ENCODE measurements at places on chromosomes 3 and 15.

- DNase-seq, result peak; percentile 36
- no peaks in the 10 kb centered on the region for H3K27me3 ChIP-seq
- H3K4me1 ChIP-seq, result no peaks in the 10 kb centered on the region
- H3K27ac ChIP-seq, result no peak overlapping the region
- H3K36me3 ChIP-seq, result no peaks in the 10 kb centered on the region
These were observed 104.9 kb upstream of the ASB14 start for GRCh38 chr3:57397175-57398026.

DNA sequence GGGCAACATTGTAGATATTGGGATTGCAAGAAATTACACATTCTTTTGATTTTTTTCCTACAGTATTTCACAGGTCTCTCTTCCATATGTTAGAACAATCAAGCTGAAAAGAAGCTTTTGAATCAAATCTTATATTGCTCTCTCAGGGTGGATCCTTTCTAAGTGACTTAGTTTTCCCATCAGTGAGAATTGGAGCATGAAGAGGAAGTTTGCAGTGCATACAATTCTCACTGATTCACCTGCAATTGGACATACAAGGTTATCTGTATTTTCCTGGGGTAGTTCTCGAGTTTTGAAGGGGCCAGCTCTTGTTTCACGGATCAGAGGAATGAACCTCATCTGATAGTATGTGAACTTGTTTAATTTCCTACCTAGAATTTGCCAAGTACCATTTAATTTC, 150.8 kb downstream of the PEX5L start:
- H3K36me3 ChIP-seq, result no peaks in the 10 kb centered on the region
- no peak for DNase-seq
- H3K4me1 ChIP-seq, result no peaks in the 10 kb centered on the region
- H3K4me3 ChIP-seq, result no peak overlapping the region
- no peaks in the 10 kb centered on the region for H3K27me3 ChIP-seq
- no peak overlapping the region for H3K27ac ChIP-seq

DNA sequence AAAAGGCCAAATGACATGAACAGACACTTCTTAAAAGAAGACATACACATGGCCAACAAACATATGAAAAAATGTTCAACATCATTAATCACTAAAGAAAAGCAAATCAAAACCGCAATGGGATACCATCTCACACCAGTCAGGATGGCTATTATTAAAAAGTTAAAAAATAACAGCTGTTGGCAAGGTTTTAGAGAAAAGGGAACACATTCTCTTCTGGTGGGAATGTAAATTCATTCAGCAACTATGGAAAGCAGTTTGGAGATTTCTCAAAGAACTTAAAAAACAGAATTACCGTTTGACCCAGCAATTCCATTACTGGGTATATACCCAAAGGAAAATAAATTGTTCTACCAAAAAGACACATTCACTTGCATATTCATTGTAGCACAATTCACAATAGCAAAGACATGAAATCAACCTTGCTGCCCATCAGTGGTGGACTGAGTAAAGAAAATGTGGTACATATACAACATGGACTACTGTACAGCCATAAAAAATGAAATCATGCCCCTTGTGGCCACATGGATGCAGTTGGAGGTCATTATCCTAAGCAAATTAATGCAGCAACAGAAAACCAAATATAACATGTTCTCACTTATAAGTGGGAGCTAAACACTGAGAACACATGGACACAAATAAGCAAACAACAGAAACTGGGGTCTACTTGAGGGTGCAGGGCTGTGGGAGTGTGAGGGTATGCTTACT, 190.7 kb upstream of the MCTP2 start:
- no peaks in the 10 kb centered on the region for H3K27me3 ChIP-seq
- no peaks in the 10 kb centered on the region for H3K4me1 ChIP-seq
- H3K36me3 ChIP-seq, result no peaks in the 10 kb centered on the region
- no peak overlapping the region for H3K4me3 ChIP-seq

DNA sequence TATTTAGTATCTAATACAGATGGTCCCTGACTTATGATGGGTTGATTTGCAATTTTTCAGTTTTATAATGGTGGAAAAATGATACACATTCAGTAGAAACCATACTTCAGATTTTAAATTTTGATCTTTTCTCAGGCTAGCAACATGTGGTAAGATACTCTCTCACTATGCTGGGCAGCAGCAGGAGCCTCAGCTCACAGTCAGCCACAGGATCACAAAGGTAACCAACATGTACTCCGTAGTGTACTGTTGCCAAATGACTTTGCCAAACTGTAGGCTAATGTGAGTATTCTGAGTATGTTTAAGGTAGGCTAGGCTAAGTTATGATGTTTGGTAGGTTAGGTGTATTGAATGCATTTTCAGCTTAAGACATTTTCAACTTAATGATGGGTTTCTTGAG, 498.6 kb upstream of the DPPA4 start:
- no peak overlapping the region for H3K4me3 ChIP-seq
- H3K36me3 ChIP-seq, result no peaks in the 10 kb centered on the region
- no peaks in the 10 kb centered on the region for H3K4me1 ChIP-seq
- no peaks in the 10 kb centered on the region for H3K27me3 ChIP-seq

- H3K4me3 ChIP-seq, result no peak overlapping the region
- H3K36me3 ChIP-seq, result no peaks in the 10 kb centered on the region
- H3K4me1 ChIP-seq, result no peaks in the 10 kb centered on the region
- H3K27me3 ChIP-seq, result no peaks in the 10 kb centered on the region
- no peak overlapping the region for H3K27ac ChIP-seq
- no peak for DNase-seq
These were observed 41.9 kb downstream of the LIPC start for GRCh38 chr15:58473724-58474123.

DNA sequence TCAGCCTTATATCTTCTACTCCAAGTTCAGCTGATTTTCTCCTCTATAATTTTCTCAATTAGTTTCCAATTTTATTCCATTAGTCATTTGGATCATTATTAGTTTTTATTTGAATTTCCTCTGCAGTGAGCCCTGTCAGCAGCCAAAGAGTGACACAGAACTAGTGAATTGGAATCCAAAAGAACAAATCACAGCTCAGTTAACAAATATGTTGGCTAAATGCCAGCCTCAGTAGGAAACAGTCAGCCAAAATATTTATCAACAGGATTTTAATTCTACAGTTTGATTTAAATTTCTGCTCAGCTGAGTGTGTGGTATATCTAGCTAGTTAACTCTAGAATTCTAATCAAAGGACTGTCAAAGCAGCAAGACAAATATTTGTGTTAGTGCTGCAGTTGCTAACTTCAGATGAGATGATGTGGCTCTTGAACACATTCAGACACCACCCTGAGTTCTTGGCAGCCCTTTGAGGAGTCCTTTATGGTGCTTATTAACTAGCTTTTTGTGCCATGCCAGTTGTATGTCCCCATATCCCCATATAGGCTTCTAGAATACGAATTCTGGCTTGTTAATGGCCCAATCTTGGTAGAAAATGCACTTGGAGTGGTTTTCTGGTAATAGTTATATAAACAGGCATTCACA, 194.5 kb downstream of the CPNE4 start:
- DNase-seq, result no peak
- H3K4me1 ChIP-seq, result no peaks in the 10 kb centered on the region
- no peak overlapping the region for H3K4me3 ChIP-seq
- H3K27me3 ChIP-seq, result no peaks in the 10 kb centered on the region
- no peak overlapping the region for H3K27ac ChIP-seq
- no peaks in the 10 kb centered on the region for H3K36me3 ChIP-seq

GRCh38 chr3:154050766-154051165, 70.4 kb upstream of the ARHGEF26 start:
- no peaks in the 10 kb centered on the region for H3K27me3 ChIP-seq
- H3K27ac ChIP-seq, result no peak overlapping the region
- H3K36me3 ChIP-seq, result no peaks in the 10 kb centered on the region
- no peak for DNase-seq
- H3K4me3 ChIP-seq, result no peak overlapping the region

GRCh38 chr3:82240322-82240721, 478.9 kb upstream of the GBE1 start:
- H3K4me3 ChIP-seq, result no peak overlapping the region
- DNase-seq, result no peak
- H3K36me3 ChIP-seq, result no peaks in the 10 kb centered on the region
- no peaks in the 10 kb centered on the region for H3K27me3 ChIP-seq

- no peaks in the 10 kb centered on the region for H3K36me3 ChIP-seq
- H3K4me3 ChIP-seq, result no peak overlapping the region
- H3K4me1 ChIP-seq, result peaks cover 7% of the 10 kb centered on the region
- no peak for DNase-seq
These were observed 429.5 kb downstream of the NAALADL2 start for GRCh38 chr3:175288621-175289020.

DNA sequence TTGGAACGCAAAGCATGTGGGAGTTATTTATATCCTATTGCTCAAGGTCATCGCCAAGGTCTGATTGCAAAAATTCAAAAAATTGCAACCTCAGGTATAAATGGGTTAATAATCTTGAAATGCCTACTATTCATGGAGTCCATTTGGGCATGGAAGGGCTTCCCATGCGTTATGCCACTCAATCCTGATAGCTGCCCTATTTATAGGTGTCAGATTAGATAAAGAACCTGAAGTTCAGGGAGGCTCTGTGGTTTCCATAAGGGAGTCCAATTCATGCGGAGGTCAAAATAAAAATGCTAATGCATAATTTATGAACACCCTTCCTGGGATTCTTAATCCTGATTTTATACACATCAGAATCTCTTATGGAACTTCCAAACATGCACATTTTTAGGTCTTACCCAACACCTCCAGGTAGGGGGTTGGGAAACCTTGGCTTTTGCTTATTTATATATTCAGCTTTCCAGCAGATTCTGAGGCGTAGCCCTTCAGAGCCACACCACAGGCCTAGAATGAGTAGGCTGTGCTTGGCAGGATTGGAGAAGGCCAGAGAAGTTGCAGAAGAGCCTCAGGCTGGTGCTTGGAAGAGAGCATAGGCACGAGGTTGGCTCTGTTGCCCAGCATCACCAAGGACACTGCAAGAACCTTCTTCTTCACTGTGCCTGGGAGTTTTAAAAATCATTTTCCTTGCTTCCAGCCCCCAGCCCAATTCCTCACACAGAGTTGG, 324.4 kb upstream of the CFAP20DC start:
- no peak overlapping the region for H3K4me3 ChIP-seq
- no peak overlapping the region for H3K27ac ChIP-seq
- H3K4me1 ChIP-seq, result no peaks in the 10 kb centered on the region
- H3K36me3 ChIP-seq, result no peaks in the 10 kb centered on the region
- DNase-seq, result no peak

DNA sequence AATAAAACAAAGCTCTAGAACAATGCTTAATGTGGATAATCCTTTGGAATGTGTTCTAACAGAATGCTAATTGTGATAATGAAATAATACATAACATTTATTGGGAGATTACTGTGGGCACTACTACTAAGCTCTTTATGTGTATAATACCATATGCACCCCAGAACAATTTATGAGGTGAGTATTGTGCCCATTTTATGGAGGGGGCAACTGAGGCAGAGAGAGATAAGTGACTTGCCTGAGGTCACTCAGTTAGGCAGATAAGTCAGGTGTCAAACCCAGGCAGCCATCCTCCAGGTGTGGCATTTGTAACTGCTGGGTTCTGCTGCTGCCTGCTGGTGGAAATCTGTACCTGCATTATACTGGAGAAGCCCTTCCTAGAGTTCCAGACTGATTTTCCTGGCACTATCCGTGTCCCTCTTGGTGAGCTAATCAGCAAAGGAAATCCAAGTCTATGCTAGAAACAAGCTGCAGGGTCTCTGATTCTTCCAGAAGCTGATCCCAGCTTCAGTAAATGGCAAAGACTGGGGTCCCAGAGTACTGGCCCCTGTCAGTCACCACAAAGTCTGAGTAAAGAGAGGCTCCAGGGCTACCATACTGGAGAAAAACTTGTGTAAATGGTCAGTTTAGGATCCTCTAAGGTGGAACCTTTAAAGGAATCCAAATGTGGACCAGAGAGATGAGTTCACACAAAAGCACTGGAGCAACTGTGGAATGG, 22.6 kb upstream of the RBP1 start:
- no peaks in the 10 kb centered on the region for H3K36me3 ChIP-seq
- DNase-seq, result peak; percentile 58
- H3K4me1 ChIP-seq, result peaks cover 6% of the 10 kb centered on the region
- H3K4me3 ChIP-seq, result no peak overlapping the region
- no peaks in the 10 kb centered on the region for H3K27me3 ChIP-seq

DNA sequence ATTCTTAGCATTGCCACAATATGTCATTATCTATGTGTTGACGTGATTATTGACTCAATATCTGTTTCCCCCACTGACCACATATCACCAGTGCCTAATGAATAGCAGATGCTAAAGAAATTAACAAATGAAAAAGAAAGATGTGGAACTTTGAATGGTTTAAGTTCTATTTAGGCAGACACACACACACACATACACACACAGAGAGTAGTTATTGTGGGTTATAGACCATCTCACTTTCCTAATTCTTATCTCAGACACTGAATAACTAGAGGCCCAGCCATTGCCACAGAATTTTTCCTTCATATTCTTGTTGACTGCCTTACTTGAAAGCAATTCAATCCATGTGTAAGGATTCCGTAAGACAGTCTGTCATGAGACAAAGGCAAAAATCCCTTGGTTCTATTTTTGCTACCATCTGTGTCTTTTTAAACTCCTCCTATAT, 61.9 kb upstream of the PHLDB2 start:
- no peaks in the 10 kb centered on the region for H3K36me3 ChIP-seq
- no peak for DNase-seq
- H3K4me1 ChIP-seq, result no peaks in the 10 kb centered on the region
- no peak overlapping the region for H3K27ac ChIP-seq

DNA sequence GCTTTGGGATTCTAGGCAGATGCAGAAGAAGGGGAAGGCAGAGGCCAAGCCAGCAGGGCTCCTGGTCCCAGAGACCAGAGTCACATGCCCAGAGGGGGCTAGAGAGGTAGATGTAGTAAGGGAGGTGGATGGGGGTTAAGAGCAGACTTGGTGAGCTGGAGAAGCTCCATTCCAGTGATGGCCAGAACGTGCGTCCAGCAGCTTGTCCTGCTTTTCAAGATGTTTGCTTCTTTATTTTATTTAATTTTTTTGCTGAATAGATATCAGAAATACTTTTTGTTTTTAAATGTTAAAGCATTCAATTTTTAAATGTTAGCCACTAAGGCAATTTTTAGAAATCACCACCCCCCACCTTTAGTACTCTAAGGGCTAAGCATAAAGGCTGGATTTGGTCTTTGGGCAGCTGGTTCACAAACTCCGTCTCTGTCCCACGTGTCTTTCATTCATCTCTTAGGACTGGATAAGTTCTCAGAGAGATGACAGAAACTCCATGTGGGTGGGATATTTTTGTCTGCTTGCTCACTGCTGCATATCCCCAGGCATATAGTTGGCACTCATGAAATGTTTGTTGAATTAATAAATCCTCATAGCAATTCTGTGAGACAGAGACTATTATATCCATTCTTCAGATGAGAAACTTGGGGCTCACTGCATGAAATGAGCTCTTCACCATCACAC, 6.7 kb downstream of the COLQ start:
- DNase-seq, result no peak
- no peak overlapping the region for H3K27ac ChIP-seq
- H3K36me3 ChIP-seq, result no peaks in the 10 kb centered on the region
- no peaks in the 10 kb centered on the region for H3K27me3 ChIP-seq

- H3K27ac ChIP-seq, result no peak overlapping the region
- H3K4me3 ChIP-seq, result no peak overlapping the region
- H3K36me3 ChIP-seq, result no peaks in the 10 kb centered on the region
- H3K27me3 ChIP-seq, result no peaks in the 10 kb centered on the region
These were observed 42.8 kb downstream of the GRIP2 start for GRCh38 chr3:14497321-14497720.

- no peaks in the 10 kb centered on the region for H3K27me3 ChIP-seq
- no peak for DNase-seq
- H3K4me1 ChIP-seq, result no peaks in the 10 kb centered on the region
- no peak overlapping the region for H3K27ac ChIP-seq
- no peak overlapping the region for H3K4me3 ChIP-seq
- H3K36me3 ChIP-seq, result no peaks in the 10 kb centered on the region
These were observed 41.1 kb upstream of the SKOR1 start for GRCh38 chr15:67784090-67784781.
